Skin of body (tissue), 3 donors: ENCODE measurements at places on chromosomes 5 and 9.

DNA sequence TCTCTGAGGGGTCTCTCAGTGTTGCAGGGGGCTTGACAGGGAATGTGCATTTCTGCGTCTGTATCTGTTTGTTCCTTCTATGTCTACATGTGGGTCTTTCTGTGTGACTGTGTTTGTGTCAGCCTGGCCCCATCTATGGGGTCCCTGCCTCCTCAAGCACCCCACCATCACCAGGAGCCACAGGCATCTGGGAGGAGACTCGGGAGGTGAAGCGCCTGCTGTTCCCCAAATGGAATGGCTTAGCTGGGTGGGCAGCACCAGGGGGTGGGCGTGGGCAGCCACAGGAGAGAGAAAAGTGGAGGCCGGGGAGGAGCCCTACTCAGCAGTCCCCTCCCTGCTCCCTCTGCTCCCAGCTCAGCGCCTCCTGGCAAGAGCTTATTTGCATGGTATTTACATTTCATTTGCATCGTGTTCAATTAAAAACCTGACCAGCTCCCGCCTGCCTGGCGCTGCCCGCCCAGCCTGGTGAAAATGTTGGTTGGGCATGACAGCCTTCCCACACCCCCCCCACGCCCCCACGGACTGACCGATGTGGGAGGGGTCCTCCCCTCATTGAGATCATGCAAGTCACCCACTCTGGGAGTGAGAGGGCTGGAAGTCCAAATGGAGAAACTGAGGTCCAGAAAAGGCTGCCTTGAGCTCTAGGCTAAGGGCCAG is 50.5 kb downstream of the CXXC5 start:
- peak; percentile 89 for DNase-seq

DNA sequence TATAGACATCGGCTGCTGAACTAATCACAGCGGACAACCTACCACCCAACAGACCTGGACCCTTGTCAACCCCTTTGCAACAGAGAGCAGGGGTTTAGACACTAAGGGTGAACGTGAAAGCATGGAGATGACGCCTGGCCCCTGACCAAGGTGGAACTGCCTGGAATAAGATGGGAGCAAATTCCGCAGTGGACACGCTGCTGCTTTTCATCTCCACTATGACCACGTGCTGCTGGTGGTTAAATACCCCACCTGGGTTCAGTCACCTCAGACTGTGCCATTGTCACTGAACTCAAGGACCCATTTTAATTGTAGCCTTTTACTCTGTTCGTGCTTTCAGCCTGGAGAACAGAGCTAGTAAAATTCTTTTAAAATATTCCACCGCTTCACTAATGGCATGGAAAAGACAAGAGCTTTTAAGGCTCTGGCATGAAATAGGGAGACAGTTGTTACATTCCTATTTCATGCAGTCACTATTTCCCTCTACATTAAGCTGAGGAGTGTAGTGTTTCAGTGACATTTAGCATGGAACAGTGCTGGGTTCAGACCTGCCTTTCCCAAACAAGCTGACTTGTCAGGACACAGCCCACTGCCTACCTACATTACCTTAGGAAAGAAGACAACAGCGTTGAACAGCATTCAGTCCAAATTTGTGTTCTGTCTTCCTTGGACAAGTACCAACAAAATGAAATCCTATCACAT is 96.8 kb downstream of the ANKRD18B start:
- peak; percentile 76 for DNase-seq

GRCh38 chr5:83740741-83741140 is 20.1 kb upstream of the HAPLN1 start:
- no peak for DNase-seq

DNA sequence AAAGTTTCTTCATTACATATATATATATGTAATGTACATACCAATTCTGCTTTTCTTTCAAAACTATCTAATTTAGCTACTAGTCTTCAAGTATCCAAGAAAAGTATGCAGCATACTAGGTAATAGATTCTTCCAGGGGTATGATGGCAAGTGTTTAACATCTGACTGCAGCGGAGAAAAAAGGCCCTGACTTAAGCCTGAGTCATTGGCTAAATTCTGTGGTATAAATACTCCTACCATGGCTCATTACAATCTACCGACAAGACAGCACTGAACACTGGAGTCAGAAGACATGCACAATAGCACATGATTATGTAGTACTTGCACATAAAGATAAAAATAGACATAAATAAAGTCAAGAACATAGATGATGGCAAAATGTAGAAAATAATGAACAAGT is 439.9 kb downstream of the BRINP1 start:
- no peak for DNase-seq

DNA sequence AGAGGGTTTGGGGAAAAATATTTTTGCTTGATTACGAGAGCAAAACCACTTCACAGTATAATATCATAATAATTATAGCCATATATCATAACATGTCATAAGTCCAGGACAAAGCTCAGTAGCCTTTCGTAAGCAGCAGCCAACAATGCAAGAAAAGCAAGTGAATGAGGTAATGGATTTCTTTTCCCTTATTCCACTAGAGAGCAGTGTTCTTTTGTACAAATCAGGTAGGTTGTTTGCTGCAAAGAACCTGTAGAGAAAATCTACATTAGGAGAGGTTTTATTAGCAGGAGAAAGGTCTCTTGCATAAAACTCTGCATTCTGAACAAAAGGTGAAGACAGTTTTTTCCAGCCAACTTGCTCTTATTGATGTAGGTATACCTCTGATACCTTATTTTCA is 1033.4 kb downstream of the TLE4 start:
- DNase-seq: peak; percentile 12

- no peak for DNase-seq
Observed at GRCh38 chr5:109164001-109164400, 245.8 kb downstream of the PJA2 start.

GRCh38 chr5:82922086-82922734 is 155.0 kb downstream of the TMEM167A start:
- no peak for DNase-seq

DNA sequence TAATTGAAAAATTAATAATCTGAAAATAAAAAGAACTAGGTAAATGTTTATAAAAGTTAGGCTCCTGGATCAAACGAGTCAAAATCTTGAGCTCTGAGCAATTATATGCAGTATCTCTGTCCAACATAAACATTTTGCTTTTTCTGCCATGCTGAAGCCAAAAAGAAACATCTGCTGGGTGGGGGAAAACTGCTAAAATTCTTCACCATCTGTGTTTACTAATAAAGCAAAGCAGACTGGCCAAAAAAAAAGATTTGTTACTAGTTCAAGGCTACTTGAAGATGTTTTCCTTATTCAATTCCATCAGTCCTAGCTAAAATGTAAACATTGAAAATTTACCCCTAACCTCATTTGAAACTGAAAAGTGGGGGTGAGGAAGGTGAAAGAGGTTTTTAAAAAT is 29.7 kb downstream of the GTF3C4 start:
- DNase-seq: peak; percentile 64

- DNase-seq: no peak
Observed at GRCh38 chr5:44382894-44383293, 6.3 kb downstream of the FGF10 start.

- DNase-seq: no peak
Observed at GRCh38 chr9:127712867-127713266, 2.6 kb downstream of the PTRH1 start.

- DNase-seq: no peak
Observed at GRCh38 chr9:129558551-129559505, 62.1 kb downstream of the C9orf50 start.

DNA sequence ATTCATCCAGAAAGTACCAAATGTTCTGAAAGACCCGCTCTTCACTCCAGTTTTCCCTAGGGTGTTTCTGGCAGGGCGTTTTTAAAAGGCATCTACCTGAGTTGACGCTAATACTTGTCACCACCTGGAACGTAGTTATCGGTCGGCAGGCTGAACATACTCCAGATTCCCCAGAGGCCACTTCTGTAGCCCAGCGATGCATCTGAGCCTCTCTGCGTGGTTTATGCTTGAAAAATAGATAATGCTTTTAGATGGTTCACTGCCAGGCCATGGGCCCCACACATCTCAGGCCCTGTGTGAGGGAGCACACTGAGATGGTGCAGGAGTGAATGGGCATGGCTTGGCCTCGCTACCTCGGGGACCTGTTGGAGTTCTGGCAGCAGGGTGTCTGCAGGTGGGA is 33.0 kb upstream of the NCS1 start:
- no peak for DNase-seq

DNA sequence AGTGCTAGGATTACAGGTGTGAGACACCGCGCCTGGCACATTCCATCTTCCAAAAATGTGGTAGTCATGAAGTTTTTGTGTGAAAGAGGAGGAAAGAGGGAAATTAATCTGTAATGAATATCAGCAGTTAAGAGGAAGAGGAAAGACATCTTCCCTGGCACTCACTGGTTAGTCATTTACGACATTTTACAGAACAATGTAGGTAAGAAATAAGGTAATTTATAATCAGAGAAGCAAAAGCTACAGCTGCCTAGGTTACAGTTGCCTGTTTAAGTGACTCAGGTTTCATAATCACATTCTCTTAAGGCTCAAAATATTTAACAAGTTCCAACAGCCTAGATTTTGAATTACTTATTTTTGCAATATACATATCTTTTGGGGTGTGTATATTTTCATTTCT is 26.9 kb downstream of the CNOT6 start:
- no peak for DNase-seq

DNA sequence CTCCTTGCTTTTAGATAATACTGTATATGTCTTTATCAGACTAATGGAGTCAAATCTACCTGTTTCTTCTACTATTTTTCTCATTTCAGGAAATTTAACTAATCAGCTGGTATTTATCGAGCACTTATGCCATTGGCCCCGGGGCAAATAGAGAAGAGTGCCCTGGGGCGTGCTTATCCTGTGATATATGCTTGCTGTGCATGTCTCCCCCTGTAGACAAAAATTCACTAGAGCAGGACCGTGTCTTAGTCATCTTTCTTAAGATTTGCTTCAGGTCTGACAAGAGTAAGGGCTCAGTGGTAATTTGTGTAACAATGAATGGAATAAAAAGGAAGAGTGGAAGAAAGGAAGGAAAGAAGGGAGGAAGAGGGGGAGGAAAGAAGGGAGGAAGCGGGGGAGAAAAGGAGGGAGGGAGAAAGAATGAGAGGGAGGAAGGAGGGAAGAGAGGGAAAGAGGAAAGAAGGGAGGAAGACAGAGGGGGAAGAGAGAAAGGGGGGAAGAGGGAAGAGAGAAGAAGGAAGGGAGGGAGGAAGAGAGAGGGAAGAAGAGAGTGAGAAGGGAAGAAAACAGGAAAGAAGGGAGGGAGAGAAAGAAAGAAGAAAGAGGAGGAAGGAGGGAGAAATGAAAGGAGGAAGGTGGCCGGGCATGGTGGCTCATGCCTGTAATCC is 295.7 kb upstream of the PANK3 start:
- no peak for DNase-seq

- no peak for DNase-seq
Observed at GRCh38 chr5:54013556-54014194, 296.7 kb downstream of the ARL15 start.

GRCh38 chr5:8184455-8185063 is 315.6 kb downstream of the MTRR start:
- no peak for DNase-seq

DNA sequence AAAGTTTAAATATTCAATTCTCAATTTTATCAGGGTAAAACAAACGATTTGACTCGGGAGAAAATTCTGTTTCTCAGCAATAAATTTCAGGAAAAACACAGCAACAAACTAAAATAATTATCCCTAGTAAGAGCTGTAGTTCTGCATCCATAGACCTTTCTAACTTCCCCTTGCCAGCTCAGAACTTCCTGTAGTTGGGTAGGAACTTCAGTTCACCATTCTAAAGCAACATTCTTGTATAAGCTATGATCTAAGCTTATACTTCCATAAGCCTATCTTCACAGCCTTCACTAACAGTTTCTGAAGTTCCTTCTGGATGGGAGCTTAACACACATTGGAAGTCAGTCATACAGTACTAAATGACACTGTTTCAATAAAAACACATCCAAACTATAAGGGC is 96.6 kb downstream of the UBAP2 start:
- no peak for DNase-seq

GRCh38 chr5:143359869-143360268 is 43.6 kb downstream of the NR3C1 start:
- no peak for DNase-seq

- DNase-seq: no peak
Observed at GRCh38 chr9:81132796-81133195, 556.6 kb downstream of the TLE1 start.

- DNase-seq: peak; percentile 69
Observed at GRCh38 chr5:115948091-115948534, 14.2 kb upstream of the LVRN start.

DNA sequence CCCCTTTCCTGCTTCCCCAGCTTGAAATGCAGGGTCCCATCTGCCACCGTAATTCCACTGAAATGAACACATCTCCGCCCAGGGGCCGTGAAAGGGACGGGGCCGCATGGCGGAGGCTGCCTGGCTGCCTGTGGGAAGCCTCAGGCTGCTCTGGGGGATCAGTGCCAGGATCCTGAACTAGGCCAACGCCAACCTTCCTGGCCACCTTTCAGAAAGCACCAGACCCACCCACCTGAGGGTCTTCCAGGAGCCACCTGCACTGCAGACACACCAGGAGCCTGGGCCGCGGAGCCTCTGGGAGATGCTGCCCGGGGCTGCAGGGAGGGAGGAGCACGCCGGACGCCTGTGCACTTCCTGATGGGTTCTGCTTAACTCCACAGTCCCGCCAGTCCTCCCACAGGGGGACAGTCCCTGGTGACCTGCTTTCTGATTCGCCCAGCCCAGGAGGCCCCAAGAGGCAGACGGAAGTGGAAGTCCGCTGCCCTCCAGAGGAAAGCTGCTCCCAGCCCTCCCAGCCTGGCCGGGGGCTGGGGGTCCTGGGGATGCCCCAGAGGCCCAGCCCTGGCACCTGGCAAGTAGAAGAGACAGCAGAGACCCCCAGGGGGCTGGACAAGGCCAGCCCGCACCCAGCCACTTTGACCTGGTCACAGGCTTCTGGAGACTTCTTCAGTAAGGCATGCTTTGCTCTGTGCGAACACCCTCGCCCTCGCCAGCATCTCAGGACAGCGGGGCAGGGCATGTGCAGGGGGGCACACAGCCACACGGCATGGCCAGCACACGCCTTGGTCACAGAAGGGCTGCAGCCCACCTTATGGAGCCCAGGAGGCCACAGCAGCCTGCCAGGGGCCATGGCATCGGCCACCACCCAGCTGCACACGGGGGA is at the start of gene CARD9:
Gene CARD9 (minus strand): TSS at position 370 of the 883 bp plus-strand sequence. CDS start 1,591 bp downstream, outside the sequence.
- no peak for DNase-seq

DNA sequence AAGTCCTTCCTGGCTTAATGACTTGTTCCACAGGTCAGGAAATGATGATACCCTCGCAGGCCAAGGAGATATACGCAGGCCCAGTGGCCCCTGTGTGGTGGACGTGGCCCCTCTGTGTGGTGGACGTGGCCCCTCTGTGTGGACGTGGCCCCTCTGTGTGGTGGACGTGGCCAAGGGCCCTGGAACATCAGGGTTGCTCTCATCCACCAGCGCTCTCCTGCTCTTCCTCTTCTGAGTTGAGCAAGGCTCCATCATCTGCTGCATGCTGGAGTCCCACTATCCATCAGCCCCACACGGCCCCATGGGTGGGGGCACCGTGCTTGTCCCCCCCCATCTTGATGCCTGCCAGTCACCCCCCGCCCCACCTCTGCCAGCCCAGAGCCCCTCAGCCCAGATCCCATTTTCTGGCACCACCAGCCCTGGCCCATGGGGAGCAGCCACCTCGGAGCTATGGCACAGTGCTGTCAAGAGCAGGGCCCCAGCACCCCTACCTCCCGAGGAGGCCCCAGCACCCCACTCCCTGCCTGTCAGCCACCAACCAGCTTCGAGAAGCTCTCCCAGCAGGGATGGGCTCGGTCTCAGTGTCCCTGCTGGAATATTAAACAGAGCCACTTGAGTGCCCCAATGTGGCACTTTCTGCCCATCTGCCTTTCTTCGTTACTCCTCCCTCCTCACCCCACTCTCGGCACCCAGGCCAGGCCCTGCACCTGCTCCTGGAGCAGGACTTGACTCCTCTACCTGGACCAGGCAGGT is 8.1 kb downstream of the LRRC14B start:
- DNase-seq: no peak

- DNase-seq: no peak
Observed at GRCh38 chr5:134539732-134540131, 14.3 kb downstream of the JADE2 start.
